ENCODE measurements at places on chromosomes 7 and 10.

DNA sequence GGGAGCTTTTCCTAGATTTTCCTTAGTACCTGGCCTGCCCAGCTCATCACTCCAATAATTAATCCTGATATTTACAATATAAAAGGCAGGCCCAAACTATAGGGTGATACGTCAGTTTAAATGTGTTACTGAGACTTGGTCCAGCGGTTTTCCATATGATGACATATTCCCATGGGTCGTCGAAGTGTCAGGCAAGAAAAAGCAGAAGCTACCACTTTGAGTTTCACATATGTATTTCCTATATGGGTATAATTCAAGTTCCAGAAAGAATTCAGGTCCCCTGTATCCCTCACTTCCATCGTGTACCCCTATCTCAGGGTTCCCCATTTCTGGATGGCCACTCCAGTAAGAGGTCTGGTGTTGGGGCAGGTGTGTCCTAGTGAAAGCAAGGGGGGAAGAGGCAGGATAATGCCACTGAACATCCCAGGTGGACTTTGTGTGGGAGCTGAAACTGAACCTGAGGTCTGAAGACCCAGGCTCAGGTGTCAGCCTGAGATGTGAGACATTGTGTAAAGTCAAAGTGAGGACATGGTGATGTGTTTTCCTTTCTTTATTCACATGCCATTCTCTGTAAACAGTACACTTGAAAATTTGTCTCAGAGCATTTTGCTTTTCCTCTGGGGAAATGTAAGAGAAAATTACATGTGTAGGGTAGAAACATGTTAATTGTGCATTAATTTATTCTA is 167.8 kb downstream of the PLXDC2 start:
- DNase-seq: no peak

DNA sequence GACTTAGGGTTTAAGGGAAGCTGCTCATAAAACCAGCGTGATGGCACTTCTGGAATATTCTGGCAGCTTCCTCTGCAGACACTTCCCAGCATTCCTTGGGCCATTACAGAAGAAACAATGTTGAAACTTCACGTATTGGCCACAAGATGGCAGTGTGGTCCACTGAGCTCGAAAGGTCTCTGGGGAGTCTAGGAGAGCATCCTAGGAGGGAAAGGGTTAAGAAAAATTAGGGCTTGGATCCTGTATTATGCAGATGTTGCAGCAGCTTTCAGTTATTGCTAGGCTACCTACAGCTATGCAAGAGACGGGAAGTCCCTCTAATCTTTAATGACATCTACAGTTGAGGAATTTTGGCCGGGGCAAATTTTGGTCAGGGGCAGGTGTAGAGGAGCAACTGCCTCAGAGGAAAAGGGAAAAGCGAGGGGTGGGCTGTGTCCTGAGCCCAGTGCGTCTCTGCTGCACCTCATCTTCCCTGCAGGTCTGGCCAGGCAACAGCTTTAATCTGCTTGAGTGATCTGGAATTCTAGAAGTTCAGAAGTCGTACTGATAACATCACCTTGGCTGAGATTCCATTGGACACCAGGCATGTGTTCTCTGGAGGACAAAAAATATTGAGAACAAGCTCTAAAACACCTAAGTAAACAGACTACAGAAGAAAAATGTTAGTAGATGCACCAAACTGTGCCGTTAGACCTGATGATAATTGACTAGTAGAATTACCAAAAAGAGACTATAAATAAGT is 220.8 kb upstream of the PRSS58 start:
- DNase-seq: no peak

GRCh38 chr10:131021246-131021895 is 290.1 kb downstream of the TCERG1L start:
- DNase-seq: no peak

- DNase-seq: no peak
Observed at GRCh38 chr10:71687077-71687476, 32.5 kb downstream of the C10orf105 start.

DNA sequence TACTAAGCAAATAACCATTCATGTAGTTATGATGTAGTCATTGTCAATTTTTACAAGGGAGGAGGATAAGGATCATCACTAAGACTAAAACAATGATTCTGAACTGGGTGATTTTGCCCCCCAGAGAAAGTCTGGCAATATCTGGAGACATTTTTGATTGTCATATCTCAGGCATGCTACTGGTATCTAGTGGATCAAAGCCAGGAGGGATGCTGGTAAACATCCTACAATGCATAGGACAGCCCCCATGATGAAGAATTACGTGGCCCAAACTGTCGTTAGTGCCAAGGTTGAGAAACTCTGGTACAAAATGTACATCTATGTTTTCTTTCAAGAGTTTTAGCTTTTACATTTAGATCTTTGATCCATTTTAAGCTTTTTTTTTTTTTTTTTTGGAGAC is 57.3 kb downstream of the GBF1 start:
- DNase-seq: no peak
